ENCODE measurements at places on chromosomes 7 and 10.

- DNase-seq: no peak
Measured at GRCh38 chr10:94276140-94276539, 86.6 kb downstream of the NOC3L start.

- DNase-seq: peak; percentile 13
Measured at GRCh38 chr10:132229834-132230556, 43.2 kb downstream of the DPYSL4 start.

DNA sequence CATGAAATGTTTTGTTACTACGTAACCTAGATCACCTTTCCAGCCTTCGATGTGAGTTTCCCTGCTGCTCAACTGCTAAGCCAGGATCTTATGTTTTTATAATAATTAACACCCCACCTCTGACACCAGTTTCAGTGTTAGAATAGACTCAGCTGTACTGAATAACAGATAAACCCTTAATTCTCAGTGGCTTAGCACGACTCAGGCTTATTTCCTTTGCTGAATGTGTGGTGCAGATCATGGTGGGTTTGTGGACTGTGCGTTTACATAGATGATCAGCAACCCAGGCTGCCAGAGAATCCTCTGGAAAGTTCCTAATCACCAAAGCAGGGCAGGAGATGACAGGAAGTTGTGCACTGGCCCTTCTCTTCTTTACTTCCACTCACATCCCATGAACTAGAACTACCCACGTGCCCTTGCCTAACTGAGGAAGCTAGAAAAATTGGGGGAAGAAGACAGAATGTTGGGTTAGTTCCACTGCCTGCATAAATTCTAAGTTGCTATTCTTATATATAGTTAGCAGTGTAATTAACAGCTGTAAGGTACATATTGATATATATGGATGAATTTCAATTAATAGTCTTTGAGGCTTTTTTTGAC is 111.8 kb downstream of the MAPK8 start:
- DNase-seq: no peak

DNA sequence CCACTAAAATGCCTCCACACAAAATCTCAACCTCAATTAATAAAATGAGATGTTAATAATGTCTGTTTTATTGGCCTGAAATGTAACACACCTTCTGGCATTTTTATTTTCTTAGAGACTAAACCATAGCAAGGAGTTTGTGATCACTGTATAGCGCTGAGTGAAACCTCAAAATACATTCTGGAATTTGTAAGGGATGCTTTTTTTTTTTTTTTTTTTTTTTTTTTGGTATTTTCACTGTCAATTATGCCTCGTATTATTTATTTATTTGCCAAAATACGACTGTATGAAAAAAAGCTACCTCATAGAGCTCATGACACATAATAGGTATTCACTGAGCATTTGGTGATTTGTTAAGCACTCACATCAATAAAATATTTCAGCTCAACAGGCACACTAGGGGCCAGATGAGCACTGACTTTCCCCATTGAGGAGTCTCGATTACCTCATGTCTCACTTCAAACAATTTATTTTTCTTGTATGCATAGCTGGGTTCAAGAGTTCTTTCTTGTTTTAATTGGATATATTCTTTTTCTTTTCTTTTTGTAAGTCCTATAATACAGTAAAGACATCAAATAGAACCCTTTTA is 36.5 kb downstream of the SEMA3C start:
- no peak for DNase-seq

GRCh38 chr7:97503367-97504094 is 228.4 kb upstream of the TAC1 start:
- DNase-seq: no peak
